Hematopoietic multipotent progenitor cell treated with erythropoietin and hydrocortisone succinate and interleukin-3 and kit ligand, for 15 days (in vitro differentiated cells): ENCODE measurements at places on chromosomes 12 and 14.

DNA sequence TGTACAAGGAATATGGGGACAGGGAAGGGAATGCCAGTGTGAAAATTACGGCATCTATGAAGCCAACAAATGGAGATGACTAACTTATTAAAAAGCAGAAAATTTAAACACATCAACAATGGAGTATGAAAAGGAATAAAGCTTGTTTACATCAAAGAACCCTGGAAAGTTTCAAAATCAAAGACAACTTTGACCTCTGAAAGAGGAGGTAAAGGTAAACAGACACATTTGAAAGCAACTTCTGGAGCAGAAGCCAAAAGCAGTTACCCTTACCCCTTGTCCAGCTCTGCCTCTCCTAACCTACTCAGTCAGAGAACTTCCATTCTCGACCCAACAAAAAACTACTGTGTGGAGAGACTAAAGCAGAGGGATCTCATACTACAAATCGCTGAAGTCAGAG is 184.3 kb downstream of the DUSP6 start:
- DNase-seq: no peak

DNA sequence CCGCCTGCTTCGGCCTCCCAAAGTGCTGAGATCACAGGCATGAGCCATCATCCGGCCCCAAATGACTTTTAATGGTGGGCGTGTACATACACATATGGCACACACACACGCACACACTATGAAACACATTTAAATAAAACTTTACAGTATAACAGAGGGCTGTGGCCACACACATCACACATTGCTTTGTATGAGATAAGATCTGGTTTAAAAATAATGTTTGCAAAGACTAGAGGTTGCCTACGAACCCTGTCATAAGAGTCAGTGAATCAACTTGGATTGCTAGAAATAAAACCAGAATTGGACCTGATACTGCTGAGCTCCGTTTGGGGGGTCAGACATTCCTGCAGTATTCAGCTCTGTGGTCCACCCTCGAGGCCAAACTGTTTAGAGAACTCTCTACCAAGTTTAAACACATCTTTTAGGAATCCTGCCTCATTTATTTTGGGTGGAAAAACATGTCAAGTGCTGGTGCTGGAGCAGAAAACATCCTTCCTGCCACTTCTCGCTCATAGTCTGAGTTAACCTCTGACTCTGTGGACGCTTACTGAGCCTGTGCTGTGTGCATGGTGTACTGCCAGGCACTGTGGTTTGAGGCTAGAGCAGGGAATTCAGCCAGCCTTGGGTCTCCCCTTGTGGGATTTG is 47.8 kb upstream of the EML1 start:
- DNase-seq: no peak

DNA sequence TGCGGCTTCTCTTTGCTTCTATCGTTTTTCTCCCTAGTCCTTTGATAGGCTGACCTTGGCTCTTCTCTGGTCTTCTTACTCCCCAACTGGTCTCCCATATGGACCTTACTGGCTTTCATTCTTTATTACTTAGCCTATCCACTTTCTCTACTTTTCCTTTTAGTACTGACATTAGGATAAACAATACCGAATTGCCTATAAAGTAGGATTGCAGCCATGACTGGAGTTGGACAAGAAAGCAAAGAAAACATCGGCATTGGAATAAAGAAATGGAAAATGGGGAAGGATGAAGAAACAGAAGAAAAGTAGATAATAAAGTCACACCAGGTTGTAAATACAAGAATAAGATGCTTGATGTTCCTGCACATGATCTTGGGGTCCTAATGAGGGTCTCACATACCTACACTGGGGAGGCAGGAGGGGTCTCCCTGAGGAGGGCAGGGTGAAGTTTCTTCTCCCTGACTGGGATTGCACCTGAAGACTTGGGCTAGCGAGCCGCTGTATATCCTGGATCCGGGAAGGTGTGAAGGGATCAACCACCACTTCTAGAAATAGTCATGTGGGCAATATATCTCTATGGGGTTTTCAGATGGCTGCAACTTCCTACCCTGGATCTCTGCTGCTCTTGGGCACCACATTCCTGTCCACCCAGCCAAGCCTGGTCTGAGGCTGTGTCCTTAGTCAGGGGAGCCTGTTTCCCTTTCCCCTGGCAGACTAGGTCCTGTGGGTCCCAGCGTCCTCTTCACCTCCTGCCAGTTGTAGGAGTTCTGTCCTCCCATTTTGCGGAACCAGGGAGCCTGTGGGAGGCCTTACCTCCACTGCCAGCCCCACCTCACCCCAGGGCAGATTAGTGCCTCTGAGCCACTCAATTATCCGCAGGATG is 13.1 kb downstream of the NKX2-1 start:
- no peak for DNase-seq

DNA sequence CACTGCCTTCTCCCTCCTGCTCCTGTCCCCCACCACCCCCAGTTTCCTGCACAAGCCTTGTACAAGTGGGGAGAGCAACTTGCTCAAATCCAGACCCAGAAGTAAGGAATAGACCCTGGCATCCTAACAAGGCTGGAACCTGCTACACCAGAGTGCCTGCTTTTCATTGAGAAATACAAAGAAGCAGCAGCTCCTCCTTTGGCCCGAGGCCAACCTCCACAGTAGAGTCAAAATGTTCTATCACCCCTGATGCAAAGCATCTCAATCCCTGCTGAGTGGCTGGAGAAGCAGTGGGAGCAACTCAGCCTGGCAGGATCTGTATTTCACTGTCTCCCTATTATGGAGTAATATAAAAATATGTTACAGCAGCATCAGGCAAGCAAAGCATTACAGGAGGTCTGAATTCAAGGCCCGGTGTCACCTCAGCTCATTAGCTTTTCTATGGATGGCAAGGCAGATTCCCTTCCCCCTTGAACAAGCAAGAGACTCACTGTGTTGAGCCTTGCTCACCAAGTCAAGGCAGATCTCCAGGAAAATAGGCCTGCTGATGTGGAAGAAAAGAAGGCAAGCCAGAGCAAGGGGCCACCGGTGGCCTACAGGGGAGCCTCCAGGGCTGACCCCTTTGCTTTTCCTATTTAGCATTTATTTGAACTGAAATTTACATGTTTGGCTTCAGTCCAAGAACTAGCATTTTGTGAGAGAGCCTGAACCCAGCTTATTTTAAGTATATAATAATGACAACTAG is 186.3 kb upstream of the EGLN3 start:
- DNase-seq: no peak

GRCh38 chr14:87109271-87109670 is 883.7 kb downstream of the GALC start:
- DNase-seq: no peak

GRCh38 chr14:99055019-99055418 is 217.0 kb downstream of the BCL11B start:
- no peak for DNase-seq

DNA sequence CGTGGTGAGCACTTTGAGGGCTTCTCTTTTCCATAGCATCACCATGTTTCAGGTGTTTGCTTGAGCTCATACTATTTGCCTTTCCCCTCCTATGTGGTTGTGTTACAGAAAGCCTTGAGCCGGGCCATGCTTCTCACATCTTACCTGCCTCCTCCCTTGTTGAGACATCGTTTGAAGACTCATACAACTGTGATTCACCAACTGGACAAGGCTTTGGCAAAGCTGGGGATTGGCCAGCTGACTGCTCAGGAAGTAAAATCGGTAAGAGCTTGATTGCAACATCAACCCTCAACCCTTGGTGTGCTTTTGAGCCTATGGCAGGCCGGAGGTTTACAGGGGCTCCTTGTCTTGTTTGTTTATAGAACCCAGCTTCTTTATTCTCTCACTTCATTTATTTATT is 8.1 kb downstream of the LETMD1 start:
- no peak for DNase-seq

- DNase-seq: no peak
These were observed 222.7 kb upstream of the SOX5 start for GRCh38 chr12:24172031-24172772.

DNA sequence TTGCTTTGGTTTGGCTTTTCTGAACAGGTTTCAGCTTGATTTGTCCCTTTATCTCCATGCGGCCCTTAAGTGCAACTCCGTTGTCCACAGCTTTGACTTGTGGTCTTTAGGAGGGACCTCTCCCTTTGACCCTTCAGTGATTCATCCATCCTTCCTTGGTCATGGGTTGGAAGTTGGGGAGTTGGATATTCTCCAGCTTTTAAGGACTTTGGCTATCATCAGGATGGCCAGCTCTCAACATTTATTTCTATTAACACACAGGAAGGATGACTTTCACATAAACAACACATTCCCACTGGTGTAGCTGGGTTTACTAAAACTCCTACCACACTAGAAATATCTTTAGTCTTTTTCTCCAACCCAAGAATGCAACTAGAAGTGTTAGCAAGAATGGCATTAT is 50.9 kb upstream of the E2F7 start:
- no peak for DNase-seq

GRCh38 chr14:56648508-56649301 is 69.1 kb downstream of the TMEM260 start:
- DNase-seq: no peak

- DNase-seq: no peak
These were observed 756.6 kb downstream of the NOVA1 start for GRCh38 chr14:25841226-25841625.

DNA sequence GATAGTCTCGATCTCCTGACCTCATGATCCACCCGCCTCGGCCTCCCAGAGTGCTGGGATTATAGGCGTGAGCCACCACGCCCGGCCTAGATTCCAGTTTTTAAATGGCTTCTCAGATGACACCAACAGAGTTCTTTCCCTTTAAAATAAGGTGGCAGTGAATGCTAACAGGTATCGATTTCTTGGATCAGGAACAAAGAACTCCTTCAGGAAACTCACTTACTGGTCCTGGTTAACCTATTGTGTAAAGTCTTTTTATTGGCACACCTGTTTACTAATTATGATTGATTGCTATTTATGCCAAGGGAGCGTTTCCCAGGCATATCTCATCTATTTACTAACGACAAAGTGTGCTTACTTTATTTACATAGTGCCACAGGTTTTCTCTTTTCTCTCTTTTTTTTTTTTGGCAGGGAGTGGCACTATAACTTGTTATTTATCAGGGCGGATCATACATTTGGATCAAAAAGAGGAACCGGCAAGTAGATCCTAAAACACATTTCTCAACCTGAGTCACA is 89.7 kb downstream of the GLT1D1 start:
- DNase-seq: no peak

DNA sequence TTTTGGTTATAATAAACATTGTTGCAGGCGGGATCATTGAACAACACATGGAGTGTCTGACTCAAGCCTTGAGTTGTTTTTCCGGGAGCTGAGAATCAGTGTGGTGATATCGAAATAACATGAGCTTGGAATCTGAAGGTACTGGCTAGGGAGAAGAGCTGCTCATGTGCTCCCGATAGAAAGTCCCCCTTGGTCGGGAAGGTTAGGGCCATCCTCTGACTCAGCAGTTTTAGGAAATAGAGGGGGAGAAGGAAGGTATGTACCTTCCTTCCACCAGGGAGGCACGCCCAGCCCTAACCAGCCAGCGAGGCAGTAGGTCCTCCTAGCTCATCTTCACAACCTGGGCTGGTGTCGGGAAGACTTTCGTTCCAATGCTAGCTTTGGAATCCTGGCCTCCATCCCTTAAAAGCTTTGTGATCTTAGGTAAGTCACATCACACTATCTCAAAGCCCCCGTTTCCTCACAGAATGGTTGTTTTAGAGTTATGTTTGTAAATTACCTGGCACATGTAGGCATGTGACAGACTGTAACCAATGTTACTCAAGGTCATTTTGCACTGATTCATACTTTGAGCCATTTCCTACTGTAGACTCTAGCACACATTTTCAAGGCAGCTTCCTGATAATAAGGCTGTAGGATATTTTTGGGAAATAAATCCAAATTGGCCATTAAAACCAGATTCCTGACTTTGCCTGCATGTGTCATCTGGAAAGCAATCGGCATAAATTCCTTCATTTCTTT is 1.9 kb upstream of the RAB35 start:
- no peak for DNase-seq

DNA sequence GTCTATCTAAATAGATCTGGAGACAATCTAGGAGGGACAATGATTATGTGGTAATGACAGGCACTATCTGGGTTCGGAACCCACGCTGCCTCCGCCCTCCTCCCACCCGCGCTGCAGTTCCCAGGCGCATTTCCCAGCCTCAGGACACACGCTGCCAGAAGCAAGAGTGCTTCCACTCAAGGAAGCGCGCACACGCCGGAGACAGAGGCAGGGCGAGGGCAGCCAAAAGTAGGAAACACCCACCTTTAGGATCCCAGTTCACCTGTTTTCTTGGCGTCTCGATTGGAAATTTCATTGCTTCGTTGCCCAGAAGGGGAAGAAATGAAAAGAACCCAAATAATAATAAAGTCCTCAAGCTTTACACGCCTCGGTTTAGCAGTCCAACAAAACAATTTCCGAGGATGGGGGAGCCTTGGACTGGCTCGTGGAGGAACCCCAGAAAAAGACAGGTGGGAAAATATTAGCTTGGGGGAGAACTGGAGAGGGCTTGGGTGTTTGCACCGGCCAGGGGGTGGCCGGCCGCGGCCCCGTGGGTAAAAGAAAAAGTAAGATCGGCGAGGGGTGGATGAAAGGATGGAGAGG is 474 bp downstream of the KCNK10 start:
- no peak for DNase-seq

DNA sequence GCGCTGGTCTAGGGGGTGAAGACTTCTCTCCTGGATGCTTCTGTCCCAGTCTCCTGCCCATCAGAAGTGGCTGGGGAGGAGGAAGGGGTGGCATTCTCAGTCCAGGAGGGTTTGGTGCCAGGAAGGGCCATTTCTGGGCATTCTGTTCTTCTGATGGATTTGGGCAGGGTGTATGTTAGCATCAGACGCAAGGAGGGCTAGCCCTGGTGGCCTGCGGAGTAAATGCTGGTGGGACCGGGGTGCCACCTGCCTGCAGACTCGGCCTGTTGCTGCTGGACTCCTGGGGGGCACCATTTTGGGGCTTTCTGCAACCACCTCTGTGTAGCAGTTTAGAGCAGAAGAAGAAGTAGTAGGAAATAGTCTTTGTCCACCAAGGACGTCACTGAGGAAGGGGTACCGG is 31.7 kb downstream of the AACS start:
- no peak for DNase-seq

DNA sequence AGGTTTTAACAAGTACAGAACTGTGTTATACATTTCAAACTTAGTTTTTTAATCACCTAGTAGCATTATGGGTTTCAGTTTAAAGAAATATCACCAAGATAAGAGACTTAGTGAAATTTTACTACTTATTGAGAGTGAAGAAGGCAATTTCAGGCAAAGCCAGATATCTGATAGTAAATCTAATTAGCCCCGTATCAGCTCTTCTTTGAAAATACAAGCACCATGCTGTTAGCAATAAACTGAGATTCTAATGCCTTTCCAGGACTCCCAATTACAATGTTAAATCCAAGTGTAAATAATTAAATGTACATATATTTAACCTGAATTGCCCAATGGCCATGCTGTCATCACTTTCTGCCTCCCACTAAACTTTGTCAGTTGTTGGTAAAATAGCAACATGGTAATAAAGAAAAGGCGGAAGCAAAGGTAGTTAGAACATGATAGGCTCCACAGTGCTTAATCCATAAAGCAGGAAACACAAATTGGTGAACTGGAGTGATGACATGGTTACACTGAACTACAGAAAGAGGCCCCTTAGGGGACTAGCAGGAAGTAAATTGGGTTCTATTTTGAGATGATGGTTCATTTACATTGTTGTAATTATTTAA is 646.1 kb downstream of the C12orf50 start:
- DNase-seq: no peak

- no peak for DNase-seq
These were observed 21.6 kb downstream of the MRPS35 start for GRCh38 chr12:27732281-27732680.

GRCh38 chr12:10341892-10342509 is 34.3 kb downstream of the KLRD1 start:
- no peak for DNase-seq

GRCh38 chr14:70660967-70661893 is 19.5 kb downstream of the TTC9 start:
- DNase-seq: no peak

GRCh38 chr14:87992718-87993628 is at the start of gene GALC:
TSS of gene GALC (minus strand) at chr14:87993182. CDS start at chr14:87993164, 18 bp downstream.
- DNase-seq: peak; percentile 93
